Mesothelial cell of epicardium (in vitro differentiated cells): ENCODE measurements at places on chromosomes 4 and X. TPM values are rescaled to one million over a fixed set of nuclear protein-coding genes. Genes with fewer than 3 reads are reported as not detected.

Gene ALAS2
- total RNA-seq: not detected in 3 replicates

GRCh38 chrX:12229986-12230385 is 91.7 kb downstream of the FRMPD4 start:
- H3K36me3 ChIP-seq: no peaks in the 10 kb centered on the region
- H3K4me1 ChIP-seq: no peaks in the 10 kb centered on the region
- no peak overlapping the region for H3K27ac ChIP-seq
- peaks cover 11% of the 10 kb centered on the region for H3K27me3 ChIP-seq
- DNase-seq: no peak

Gene TCEAL2
- total RNA-seq: 0.80 to 1.4 TPM (median 1.4 TPM) in 3 replicates

GRCh38 chrX:132227383-132228112 is 8.3 kb upstream of the RAP2C start:
- no peaks in the 10 kb centered on the region for H3K27me3 ChIP-seq
- H3K36me3 ChIP-seq: peaks cover 4% of the 10 kb centered on the region
- no peak for DNase-seq
- peak overlapping the region; percentile 28 for H3K27ac ChIP-seq
- no peak overlapping the region for H3K4me3 ChIP-seq
- peaks cover 11% of the 10 kb centered on the region for H3K4me1 ChIP-seq

GRCh38 chr4:155903453-155903852 is at the start of gene TDO2:
Gene TDO2 (plus strand): TSS chr4:155903696. CDS start chr4:155903759, 63 bp downstream.
- H3K36me3 ChIP-seq: no peaks in the 10 kb centered on the region
- DNase-seq: no peak
- peak within 1 kb of the TSS; percentile 59 for H3K27ac ChIP-seq
- H3K4me3 ChIP-seq: peak within 1 kb of the TSS; percentile 19

Gene PIM2
- total RNA-seq: 9.3 to 10.3 TPM (median 9.7 TPM) in 3 replicates

- H3K4me1 ChIP-seq: peaks cover 21% of the 10 kb centered on the region
- no peaks in the 10 kb centered on the region for H3K27me3 ChIP-seq
- H3K27ac ChIP-seq: no peak overlapping the region
Measured at GRCh38 chr4:109930872-109931271, 18.2 kb downstream of the EGF start.

Gene DGKK
- 0.04 to 0.07 TPM (median 0.05 TPM) in 3 replicates for total RNA-seq

DNA sequence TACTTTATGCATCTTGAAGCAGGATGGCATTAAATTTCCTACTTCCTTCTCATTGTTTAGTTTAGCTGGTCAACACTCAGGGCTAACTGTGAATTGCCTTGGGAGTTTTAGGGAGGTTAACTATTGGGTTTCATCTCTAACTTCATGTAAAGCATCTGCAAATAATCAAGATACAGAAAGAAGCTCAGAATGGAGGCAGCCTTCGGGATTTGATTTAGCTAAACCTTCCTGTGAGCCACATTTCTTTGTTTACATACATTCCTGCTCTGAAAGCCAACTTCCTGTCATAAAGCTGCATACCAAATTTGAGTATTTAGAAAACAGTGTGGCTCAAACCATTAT is 131.7 kb upstream of the PCDH18 start:
- no peaks in the 10 kb centered on the region for H3K36me3 ChIP-seq
- no peak for DNase-seq
- H3K27me3 ChIP-seq: no peaks in the 10 kb centered on the region
- peaks cover 47% of the 10 kb centered on the region for H3K4me1 ChIP-seq

DNA sequence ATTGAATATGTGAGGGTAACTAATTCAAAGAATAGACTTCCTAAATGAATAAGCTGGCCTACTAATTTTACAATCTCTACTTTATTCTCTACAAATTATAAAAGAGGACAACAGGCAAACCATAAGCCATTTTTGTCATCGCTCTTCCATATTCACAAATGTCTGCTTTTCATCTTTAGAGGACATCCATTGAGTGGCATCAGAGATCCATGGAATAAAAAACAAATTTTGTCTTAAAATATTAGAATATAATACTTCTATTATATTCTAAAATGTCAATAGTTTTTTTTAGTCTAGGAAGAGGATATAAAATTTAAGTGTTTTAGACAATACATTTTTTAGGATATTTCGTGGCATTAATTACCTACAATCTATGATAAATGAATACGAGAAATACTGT is 300.9 kb upstream of the TACR3 start:
- no peak for DNase-seq
- H3K4me3 ChIP-seq: no peak overlapping the region
- H3K27me3 ChIP-seq: no peaks in the 10 kb centered on the region
- H3K27ac ChIP-seq: no peak overlapping the region
- H3K4me1 ChIP-seq: no peaks in the 10 kb centered on the region

Gene BRS3
- not detected in 3 replicates for total RNA-seq

DNA sequence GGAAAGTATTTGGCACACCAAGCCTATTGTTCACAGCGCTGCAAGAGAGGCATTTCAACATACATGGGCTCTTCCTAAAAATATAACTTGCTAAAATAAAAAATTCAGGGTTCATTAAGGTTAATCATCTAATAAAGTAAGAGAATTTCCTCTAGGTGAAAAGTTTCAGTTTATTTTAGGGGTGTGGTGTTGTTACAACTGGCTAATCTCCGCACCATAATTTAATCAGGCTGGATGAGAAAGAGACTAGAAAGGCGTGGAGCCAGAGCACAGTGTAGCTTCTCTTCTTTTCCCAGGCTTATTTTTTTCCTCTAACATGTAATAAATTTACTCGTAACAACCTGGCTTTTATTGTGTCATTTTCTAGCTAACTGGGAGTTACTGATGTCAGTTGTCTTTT is 47.9 kb downstream of the FHL1 start:
- no peak for DNase-seq
- no peak overlapping the region for H3K27ac ChIP-seq
- H3K27me3 ChIP-seq: no peaks in the 10 kb centered on the region
- H3K4me3 ChIP-seq: no peak overlapping the region

DNA sequence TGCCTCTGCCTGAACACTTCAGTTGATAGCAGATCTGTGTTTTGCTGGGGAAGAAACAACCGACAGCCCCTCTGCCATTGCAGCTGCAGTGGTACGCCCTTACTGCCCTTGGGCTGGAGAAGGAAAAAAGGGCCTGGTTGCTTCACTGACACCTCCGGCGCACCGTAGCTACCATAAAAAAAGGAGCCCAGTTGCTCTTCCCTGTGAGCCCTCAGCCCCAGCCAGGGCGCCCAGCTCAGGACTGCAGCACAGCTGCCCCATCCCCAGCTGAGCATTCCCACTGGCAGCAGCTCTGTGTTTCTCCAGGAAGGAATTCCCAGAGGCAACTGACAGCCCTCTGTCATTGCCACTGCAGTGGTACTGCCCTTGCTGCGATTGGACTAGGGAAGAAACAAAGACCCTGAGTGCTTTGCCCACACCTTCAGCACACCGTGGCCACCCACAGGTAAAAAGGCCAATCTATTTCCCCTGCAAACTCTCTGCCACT is 142.7 kb downstream of the DKK2 start:
- no peaks in the 10 kb centered on the region for H3K4me1 ChIP-seq
- no peak overlapping the region for H3K4me3 ChIP-seq
- H3K27ac ChIP-seq: no peak overlapping the region
- H3K36me3 ChIP-seq: no peaks in the 10 kb centered on the region
- no peak for DNase-seq
- peaks cover 12% of the 10 kb centered on the region for H3K27me3 ChIP-seq

Gene FAM47E
- 1.2 to 2.6 TPM (median 2.3 TPM) in 3 replicates for total RNA-seq

- no peak for DNase-seq
- H3K36me3 ChIP-seq: peaks cover 8% of the 10 kb centered on the region
- peaks cover 10% of the 10 kb centered on the region for H3K4me1 ChIP-seq
- H3K4me3 ChIP-seq: no peak overlapping the region
- no peaks in the 10 kb centered on the region for H3K27me3 ChIP-seq
- no peak overlapping the region for H3K27ac ChIP-seq
Measured at GRCh38 chr4:184792334-184792733, 33.4 kb downstream of the ACSL1 start.

DNA sequence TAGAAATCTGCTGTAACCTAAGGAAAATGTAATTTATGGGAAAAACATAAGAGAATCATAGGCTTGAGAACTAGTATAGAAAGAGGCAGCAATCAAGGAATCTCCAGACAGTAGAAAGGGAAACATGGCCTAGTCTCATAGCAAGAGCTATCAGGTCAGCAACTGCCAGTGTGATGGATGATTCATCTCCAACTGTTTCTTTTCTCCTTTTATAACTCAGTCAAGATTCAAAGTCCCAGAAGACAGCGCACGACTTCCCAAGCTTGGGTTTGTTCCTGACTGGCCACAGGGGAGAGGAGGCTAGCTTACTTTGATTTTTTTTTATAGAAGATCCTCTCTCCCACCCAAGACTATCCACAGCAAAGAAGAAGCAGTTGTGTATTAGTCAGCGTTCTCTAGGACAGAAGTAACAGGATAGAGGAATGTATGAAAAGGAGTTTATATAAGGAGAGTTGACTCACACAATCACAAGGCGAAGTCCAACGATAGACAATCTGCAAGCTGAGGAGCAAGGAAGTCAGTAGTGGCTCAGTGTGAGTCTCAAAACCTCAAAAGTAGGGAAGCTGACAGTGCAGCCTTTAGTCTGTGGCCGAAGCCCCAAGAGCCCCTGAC is 181.5 kb downstream of the GC start:
- H3K36me3 ChIP-seq: no peaks in the 10 kb centered on the region
- peaks cover 19% of the 10 kb centered on the region for H3K4me1 ChIP-seq
- DNase-seq: no peak
- no peak overlapping the region for H3K27ac ChIP-seq
- H3K27me3 ChIP-seq: no peaks in the 10 kb centered on the region
